ENCODE measurements at places on chromosomes 3 and 15.
A peak's percentile ranks its signal among the peaks of the same experiment; 100 is the strongest.

GRCh38 chr15:83108266-83109219 is 1.1 kb downstream of the TM6SF1 start:
- peak; percentile 77 for DNase-seq

- no peak for DNase-seq
Measured at GRCh38 chr3:120850381-120851295, 57.4 kb upstream of the STXBP5L start.

- DNase-seq = no peak
Measured at GRCh38 chr15:62740141-62741004, 302.2 kb upstream of the TPM1 start.

- no peak for DNase-seq
Measured at GRCh38 chr3:51712038-51712420, 5.2 kb downstream of the GRM2 start.

- DNase-seq = no peak
Measured at GRCh38 chr15:55194256-55194655, 2.5 kb downstream of the RSL24D1 start.

DNA sequence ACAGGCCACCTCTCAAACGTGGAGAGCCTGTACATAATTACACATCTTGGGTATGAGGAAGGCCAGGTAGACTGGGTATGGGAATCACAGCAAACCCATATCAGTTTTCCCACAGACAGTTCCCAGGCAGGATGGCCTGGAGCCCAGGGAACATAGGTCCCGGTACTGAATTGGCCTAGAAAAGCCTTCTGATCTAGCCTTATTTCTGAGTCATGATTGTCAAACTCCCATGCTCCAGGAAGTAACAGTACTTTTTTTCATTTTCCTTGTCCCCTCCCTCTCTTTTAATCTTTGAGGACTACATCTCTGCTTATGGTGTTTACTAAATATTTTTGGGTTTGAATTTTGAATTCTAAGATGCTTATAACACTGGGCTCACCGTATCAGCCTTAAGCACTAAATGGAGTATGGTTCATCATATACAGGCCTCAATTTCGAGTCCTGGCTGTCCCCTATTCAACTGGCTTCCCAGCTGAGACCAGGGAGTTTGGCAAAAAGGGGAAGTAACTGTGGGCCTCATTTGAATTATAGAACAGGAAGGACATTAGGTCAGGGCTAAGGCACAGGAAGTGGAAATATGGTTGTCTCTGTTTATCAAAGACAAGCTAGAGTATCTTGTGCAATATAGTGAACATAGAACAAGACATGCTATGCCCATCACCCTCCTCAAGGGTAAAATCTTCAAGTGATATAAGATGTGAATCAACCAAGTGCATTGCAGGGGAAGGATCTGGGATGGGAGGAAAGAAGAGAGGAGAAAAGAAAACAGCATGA is 494.6 kb downstream of the NTRK3 start:
- DNase-seq = no peak

- DNase-seq = no peak
Measured at GRCh38 chr15:60751985-60752952, 273.3 kb upstream of the ICE2 start.

DNA sequence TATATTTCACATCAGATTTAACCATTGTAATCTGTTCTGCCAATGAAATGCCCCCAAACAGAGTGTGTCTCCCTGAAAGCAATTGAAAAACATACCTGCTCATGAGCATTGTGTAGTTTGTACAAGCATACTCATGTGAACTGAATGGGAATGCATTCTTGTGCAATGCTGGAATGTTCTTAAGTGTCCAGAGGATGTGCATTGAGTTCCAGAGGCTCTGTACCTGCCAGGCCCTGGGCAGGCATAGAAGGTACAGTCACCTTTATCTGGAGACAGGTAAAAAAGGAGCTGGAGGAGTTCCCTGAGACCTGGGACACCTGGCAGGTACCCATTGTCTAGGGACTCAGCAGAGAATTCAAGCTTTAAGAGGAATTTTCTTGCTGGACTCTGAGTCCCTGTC is 2.8 kb downstream of the MRAS start:
- DNase-seq = no peak

DNA sequence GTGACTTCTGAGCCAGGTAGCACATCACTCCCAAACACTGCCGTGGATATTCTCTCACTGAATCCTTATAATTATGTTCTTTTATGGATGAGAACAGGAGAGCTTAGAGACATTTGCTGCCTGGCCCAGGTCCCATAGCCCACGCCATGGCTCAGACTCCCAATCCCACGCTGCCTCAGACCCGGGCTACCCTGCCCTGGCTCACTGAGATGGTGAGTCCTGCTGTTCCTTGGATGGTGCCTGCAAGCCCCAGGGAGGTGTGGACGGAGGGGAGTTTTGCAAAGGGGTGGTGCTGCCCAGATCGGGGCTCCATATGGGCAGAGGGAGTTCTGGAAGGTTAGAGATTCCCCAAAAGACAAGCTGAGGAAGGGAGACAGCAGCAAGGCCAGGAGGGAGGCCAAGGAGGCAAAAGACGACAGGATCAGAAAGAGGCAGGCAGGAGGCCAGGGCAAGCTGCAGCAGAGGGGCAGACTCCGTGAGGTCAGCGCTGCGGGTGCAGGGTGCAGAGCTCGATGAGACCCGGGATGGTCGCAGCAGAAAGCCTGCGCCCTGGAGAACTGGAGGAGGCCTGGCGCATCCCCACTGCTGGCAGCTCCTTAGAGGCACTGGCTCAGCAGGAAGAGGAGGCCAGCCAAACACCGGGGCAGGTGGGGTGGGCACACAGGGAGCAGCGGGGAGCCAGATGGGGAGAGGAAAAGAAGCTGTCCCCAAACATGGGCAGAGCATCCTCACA is 95.7 kb upstream of the ALDH1A3 start:
- DNase-seq = no peak

GRCh38 chr3:103513003-103513402 is 1078.2 kb downstream of the ZPLD1 start:
- no peak for DNase-seq

DNA sequence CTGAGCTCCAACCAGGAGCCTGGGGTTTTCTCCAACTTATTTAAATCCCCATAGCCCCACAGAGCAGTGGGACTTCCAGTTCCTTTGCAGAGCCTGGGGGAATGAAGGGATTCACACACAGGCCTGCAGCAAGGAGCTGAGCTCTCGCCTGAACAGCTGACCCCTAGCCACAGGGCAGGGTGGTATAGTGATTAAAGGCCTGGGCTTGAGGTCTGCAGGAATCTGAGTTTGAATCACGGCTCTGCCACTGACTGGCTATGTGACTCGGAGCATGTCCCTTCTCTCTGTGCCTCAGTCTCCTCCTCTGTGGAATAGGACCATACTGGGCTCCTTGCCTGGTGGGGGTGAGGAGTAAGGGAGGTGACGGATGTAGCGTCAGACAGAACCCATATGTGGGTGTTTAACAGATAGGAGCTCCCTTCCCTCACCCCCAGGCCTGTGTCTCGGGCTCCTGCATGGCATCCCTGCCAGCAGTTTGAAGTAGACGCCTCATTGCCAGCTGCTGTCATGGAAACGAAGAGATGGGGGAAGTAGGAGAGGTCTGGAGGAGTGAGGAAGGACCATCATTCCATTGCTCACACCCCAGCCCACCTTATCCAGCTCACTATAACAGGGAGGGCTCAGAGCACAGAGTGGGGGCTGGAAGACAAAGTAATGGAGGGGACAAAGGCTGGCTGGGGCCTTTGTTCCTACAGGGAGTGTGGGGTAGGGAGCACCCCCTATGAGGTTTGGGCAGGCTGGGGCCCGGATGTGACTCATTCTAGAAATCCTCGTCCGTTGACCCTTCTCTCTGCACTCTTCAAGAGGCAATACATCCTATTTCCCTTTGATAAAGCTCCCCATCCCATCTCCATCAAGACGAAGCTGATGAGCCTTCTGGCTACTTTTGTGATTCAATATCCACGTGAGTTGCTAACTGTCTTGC is 14.8 kb downstream of the HRH1 start:
- DNase-seq = no peak

GRCh38 chr15:31207246-31207645 is 105.7 kb upstream of the TRPM1 start:
- no peak for DNase-seq

GRCh38 chr3:126551839-126552687 is 6.7 kb downstream of the C3orf22 start:
- peak; percentile 34 for DNase-seq

DNA sequence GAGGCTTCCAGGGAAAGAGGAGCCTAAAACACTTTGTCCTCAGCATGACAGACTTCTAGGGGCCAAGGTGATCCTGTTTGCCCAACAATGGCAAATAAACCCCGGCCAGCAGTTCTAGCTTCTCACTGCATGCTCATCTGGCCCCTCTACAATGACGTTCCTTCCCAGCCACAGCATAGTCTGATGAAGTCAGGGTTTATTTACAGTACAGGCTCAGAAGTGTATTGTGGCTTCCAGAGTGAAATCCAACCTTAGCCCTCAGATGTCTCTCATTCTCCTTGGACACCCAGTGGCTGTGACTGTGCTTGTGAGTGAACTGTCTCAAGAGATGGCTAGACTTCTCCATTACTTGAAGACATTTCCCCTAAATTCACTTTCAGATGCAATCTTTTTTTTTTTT is 40.8 kb downstream of the BFSP2 start:
- no peak for DNase-seq

GRCh38 chr3:35679409-35680080 is 40.2 kb downstream of the ARPP21 start:
- DNase-seq = no peak

DNA sequence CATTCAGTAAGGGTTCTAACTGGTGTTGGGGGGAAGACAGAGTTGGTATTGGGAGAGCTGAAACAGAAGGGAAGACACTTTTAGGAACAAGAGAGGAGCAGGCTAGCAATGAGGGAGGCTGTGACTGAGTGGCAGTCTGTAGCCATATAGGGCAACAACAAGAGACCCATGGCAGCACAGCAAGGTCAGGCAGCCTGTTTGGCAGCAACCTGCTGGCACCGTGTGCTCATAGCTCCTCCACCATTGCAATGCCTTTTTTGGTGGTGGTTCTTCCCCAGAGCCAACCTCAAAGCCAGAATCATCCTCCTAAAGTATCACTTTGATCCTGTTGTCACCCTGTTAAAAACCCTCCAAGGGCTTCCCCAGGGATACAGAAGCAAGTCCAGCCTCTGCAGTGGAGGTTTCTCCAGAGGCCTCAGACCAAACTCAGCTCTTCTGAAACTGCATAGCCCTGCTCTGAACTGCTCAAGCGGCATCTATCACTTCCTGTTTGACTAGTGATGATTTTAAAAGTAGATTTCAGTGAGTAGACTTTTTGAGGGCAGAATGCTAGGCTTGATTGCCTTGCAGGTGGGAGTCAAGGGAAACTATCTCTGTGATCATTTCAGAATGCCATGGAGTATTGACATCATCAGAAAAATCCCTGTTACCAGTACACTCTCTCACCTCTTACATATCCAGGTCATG is 176.9 kb downstream of the STAC start:
- no peak for DNase-seq

DNA sequence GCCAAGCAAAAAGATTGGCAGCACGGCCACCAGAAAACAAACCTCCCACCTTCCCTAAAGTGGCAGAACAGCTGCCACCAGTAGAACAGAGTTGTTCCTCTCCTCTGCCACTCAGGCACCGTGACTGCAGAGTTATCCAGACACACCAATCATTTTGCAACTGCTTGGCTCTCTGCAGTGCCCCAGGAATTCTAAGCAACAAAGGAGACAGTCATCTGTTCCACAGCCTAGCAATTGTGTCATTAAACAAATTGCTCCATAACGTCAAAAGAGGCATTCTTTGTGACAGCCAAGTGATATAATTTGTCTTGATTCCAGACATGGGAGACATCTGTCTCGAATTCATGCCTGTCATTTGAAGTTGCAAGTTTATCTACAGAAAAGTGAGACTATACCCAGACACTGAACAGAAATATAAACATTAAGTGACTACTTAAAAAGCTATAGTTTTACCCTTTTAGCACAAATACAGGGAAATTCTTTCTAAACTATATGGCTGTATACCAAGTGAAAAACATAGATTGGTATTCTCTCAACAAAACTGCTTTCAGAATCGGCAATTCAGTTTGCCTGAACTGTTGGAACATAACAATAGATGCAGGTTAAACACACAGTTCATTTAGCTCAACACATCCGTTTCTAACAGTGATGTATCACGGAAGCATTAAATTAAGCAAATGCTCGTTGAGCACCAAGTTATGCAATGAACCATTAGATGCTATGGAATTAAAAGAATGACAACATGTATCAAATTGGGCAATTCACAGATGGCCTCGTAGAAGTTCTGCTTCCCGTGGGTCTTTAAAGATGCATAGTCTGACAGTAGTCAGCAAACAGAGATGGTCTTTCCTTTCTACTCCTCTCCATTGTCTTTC is 281.3 kb downstream of the FGF12 start:
- no peak for DNase-seq

- no peak for DNase-seq
Measured at GRCh38 chr15:55694652-55695150, 48.3 kb downstream of the PRTG start.

DNA sequence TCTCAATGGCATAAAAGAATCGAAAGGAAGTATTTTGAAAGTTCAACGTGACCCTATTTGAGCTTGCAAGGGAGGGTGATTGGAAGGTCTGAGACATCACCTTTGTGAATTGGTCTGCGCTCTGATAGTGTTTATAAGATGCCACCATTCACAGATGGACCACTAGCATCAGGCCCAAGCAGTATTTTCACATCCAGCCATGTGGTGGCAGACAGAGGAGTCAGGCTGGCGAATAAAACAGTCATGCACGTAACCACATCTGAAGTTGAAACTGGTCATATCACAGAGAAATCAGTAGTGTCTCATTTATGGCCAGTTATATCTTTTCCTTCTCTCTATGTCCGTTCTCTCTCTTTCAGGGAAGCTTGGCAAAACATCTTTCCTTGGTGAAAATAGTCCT is 170.1 kb upstream of the ONECUT1 start:
- DNase-seq = no peak

GRCh38 chr15:41286665-41287333 is 45.6 kb downstream of the OIP5 start:
- no peak for DNase-seq

DNA sequence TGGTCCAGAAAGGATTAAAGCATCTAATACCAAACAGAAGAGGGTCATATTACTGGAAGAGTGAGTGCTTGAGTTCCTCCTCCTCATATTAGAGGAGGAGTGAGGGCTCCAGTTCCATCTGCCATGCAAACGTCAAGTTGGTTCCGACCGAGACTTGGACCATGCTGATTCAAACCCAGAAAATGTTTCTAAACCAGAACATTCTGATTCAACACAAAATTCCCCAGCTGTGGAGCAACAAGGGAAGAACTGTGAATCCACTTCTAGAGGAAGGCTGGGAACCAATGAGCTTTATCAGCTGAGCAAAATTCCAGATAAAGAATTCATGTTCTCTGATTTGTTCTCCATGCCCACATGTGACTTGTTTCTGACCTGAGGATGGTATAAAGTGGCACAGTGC is 135.6 kb upstream of the WNT5A start:
- DNase-seq = no peak

- DNase-seq = no peak
Measured at GRCh38 chr3:149258298-149258697, 36.7 kb upstream of the CP start.
